ENCODE measurements at places on chromosomes 5 and 9. TPM values are rescaled to one million over a fixed set of nuclear protein-coding genes. Genes with fewer than 3 reads are reported as not detected.

The GALNT12 gene
- total RNA-seq, result 0.82 TPM

The ENHO gene
- total RNA-seq, result 53.4 TPM

The KCNV2 gene
- total RNA-seq, result not detected

The EIF4E1B gene
- total RNA-seq, result under 0.01 TPM

The TMC1 gene
- 0.82 TPM for total RNA-seq

The PTGR1 gene
- 12.2 TPM for total RNA-seq

The SLC12A7 gene
- 5.7 TPM for total RNA-seq

The TMEM252 gene
- total RNA-seq, result not detected

The SLIT3 gene
- 2.0 TPM for total RNA-seq

The SPATA31D4 gene
- total RNA-seq, result not detected

The TNPO1 gene
- total RNA-seq, result 205 TPM

The REEP2 gene
- 70.9 TPM for total RNA-seq

The PCDHA13 gene
- 13.5 TPM for total RNA-seq

The AGTPBP1 gene
- total RNA-seq, result 418 TPM

The ADAMTSL1 gene
- 11.4 TPM for total RNA-seq

The CDH12 gene
- 38.3 TPM for total RNA-seq

The TXNDC8 gene
- total RNA-seq, result not detected

The PCDHB5 gene
- 7.3 TPM for total RNA-seq

The CSF2 gene
- not detected for total RNA-seq

The SLC35A4 gene
- total RNA-seq, result 2.0 TPM

The HRCT1 gene
- 0.82 TPM for total RNA-seq

The MARCOL gene
- total RNA-seq, result not detected

The PCDHA9 gene
- total RNA-seq, result 9.8 TPM

The TERT gene
- total RNA-seq, result not detected

The DMRT3 gene
- not detected for total RNA-seq

The CARTPT gene
- 2.9 TPM for total RNA-seq

The ABCA2 gene
- total RNA-seq, result 20.8 TPM

The HNRNPA0 gene
- total RNA-seq, result 57.9 TPM

All from frontal cortex (tissue), 4 donors.